ENCODE measurements at places on chromosomes 4 and X.

DNA sequence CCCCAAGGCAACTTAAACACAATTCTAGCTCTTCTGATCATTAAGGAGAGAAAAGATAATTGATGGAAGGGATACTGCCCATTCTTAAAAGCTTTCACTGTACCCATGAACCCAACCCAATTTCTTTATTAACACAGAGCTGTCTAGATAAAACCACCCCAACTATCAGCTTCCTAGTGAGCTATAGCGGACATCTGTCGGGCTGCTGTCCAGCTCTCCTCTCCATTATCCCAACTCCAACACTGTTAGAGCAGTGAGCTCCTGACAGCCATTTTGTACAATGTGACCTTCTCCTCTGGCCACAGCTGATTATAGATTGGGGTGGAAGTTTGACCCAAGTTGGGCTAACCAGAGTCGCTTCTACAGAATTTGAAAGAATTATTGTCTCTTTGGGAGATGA, 66.1 kb downstream of the HADH start:
- no peak for DNase-seq

GRCh38 chr4:23369331-23369730, 520.5 kb downstream of the PPARGC1A start:
- DNase-seq = no peak

- no peak for DNase-seq
These were observed at the start of gene NDP for GRCh38 chrX:43973249-43974099. TSS of gene NDP (minus strand) at chrX:43973390. CDS start at chrX:43958645, 14,745 bp downstream.

DNA sequence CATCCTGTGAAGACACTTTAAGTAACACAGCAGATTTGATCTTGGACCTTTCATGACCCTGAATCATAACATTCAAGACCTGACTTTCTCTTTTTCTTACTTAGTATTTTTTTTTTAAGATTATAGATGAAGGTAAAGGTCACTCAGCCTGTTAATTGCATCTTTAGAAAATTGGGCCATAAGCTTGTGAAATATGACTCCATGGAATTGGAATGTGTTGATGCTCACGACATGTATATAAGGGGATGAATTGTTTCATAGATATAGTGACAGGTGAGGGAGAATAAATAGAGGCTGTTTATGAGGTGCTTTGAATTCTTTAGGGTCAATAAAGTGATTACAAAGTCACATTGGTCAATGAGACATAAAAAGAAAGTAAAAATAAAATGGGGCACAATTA, 27.7 kb upstream of the HS3ST1 start:
- no peak for DNase-seq

- no peak for DNase-seq
These were observed 110.0 kb upstream of the EDNRA start for GRCh38 chr4:147370881-147371280.

- no peak for DNase-seq
These were observed 21.0 kb downstream of the COL4A6 start for GRCh38 chrX:108417257-108417656.

GRCh38 chr4:87377816-87378215, 13.2 kb downstream of the HSD17B11 start:
- no peak for DNase-seq

GRCh38 chr4:114384629-114385028, 214.0 kb upstream of the UGT8 start:
- DNase-seq = no peak

DNA sequence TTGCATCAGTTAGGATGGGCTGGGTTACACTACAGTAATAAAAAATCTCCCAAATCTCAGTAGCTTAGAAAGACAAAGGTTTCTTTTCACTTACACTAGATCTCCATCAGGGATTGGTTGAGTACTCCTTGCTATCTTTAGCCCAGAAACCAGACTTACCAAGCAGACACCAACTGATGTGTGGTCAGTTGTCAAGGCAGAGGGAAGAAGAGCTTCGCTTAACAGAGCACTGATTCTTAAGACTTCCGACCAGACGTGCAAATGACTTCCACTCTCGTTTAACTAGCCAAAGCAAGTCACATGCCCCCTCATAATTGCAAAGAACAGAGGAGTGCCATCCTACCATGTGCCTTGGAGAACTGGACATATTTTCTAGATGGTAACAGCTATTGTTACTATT, 5.7 kb upstream of the ZNF518B start:
- no peak for DNase-seq

- DNase-seq = no peak
These were observed 34.1 kb upstream of the MXD4 start for GRCh38 chr4:2295900-2296442.

DNA sequence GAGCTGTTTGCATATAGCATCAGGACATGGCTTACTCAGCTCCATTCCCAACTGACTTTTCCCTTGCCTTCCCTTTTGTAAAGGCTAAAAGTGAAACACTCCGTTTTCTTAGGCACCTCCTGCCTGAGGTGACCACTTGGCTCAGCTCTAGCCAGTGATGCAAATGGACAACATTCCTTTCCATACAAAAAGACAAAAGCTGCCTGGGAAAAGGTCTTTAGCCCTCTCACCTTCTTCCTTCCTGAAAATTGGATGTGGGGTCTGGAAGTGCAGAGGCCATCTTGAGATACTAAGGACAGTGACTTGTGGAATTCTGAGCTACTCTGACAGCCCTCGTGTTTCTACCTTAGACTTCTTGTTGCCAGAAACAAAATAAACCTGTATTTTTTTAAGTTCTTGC, 27.7 kb upstream of the SFRP2 start:
- DNase-seq = no peak

GRCh38 chr4:168076989-168077725, 15.2 kb upstream of the ANXA10 start:
- no peak for DNase-seq

- DNase-seq = no peak
These were observed 102.7 kb downstream of the UCHL1 start for GRCh38 chr4:41359422-41359775.

DNA sequence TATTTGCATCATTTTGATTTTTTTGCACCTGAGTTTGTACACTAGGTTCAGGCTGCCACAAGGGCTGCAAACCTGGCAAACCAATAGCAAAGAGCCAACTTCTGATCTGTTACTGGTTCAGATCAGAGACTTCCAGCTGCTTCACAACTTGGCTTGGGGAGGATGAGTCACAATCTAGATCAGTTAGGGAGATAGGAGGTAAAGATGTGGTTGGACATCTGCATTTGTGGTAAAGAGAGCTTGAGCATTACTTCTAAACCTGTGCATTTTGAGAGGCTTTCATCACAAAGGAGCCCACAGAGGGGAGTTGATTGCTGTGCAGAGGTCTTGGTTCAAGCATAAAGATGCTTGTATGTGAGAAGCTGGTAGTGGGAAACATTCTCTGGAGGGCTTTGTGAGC, 34.5 kb downstream of the LINC00632 start:
- no peak for DNase-seq

DNA sequence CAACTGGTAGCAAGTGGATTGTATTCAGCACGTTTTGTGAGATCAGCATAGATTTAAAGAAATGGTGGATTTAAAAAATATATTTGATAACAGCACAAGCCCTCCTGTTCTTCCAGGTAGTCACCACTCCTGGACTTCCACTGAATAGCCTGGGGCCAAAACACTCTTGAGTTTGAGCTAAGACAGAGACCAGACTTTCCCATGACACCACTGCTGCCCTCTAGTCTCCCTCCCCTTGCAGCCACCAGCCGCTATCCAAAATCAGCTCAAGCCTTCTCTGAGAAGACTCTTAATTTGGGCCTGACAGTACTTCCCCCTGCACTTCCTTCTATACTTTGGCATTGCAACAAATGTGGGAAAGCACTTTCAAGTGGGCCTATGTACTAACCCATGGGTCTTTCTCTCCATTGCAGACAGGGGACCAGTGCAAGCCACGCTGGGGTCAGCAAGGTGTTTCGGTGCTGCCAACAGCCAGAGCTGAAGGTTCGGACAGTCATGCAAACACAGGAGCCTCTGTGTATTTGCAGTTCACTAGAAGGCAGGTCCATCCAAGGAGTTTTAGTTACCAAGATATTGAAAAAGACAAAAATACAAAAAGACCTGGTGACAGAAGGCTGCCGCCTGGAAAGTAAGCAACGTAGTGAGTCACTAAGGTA, 40.5 kb upstream of the KLHL13 start:
- DNase-seq = no peak

GRCh38 chr4:2024683-2025082, 15.9 kb upstream of the NELFA start:
- no peak for DNase-seq

- DNase-seq = no peak
These were observed 229.3 kb downstream of the ANKRD50 start for GRCh38 chr4:124483048-124483906.

DNA sequence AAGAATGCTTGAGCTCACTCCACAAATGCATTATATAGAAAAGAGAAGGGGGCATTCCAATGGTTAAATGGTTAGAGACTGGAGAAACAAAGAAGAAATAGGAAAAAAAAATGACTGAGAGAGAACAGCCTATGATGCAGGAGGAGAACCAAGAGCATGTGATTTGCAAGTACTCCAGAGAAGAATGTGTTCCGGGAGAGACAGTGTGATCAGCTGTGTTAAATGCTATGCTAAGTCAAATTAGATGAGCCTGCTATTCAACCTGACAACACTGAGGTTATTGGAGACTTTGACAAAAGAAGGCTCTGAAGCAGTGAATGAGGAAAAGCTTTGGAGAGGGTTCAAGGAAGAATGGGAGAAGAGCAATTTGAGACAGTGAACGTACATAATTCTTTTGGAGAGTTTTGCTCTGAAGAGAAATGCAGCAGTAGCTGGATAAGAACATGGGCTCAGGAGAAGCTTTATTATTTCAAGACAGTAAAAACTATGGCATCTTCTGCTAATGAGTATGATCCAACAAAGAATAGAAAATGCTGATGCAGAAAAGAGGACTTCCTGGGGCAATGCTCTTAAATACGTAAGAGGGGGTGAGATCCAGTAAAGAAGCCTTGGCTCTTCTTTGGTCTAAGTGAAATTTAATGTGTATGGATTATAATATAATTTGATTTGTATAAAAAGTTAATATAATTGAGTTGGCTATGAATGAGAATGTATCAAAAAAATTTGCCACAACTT, 66.3 kb downstream of the PPP3CA start:
- no peak for DNase-seq

DNA sequence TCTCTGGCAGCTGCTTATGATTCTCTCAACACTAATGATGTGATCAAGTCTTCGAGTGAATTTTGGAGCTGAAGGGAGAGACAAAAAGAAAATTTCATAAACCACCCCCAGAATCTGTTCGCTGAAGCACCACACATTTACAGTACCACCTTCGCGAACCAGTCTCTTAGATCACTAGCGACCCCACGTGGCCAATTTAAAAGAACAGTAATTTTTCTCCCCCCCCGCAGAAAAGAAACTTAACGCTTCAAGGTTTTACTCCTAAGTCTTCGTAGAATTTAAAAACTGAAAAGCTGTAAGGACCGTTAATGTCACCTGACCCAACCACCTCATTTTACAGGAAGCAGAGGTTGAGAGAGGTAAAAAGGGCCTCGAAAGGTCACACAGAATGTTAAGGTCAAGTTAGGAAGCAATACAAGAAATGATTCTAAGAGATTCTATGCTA, 187.5 kb downstream of the QDPR start:
- DNase-seq = peak; percentile 30

GRCh38 chrX:23902419-23902818, 5.3 kb downstream of the APOO start:
- no peak for DNase-seq

- DNase-seq = no peak
These were observed 151.7 kb upstream of the CXCL13 start for GRCh38 chr4:77453911-77454310.

- DNase-seq = no peak
These were observed 160.3 kb downstream of the CFAP299 start for GRCh38 chr4:80495865-80496264.

DNA sequence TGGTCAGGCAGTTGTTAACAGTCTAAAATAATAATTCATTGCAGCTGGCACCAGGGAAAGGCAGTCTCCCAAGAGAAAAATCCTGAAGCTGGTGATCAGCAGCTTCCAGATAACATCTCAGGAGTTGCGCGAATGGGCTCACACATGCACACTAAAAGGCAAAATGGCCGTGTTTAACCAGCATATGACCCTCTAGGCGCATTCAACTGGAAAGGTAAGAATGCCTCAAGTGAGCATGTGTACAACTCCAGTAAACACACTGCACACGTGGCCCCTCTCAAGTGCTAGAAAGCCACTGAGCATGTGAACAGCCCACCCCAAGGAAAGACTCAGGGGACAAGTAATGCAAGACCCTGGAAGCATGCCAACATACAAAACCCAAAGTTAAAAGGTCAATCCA, 33.1 kb downstream of the STPG2 start:
- no peak for DNase-seq

- no peak for DNase-seq
These were observed 78.8 kb downstream of the RLIM start for GRCh38 chrX:74535408-74536151.

- DNase-seq = no peak
These were observed 64.0 kb upstream of the PGM2 start for GRCh38 chr4:37762294-37762990.

DNA sequence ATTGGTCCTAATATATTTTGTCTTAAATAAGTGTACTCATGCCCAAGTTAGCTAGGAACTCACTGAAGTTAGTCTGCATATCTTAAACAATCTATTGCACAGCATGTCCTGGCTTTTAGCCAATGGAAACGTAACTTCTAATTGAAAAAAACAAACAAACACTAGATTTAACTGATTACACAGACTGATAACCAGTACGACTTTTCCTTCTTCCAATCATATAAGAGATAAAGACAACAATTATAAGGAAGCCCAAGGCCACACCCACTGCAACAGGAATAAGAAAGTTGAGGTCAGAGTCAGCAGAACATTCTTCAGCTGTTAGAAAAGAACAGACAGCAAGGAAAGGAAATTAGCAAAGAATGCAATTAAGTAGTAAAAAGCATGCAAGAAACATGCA, 40.8 kb downstream of the LAMP2 start:
- DNase-seq = no peak

DNA sequence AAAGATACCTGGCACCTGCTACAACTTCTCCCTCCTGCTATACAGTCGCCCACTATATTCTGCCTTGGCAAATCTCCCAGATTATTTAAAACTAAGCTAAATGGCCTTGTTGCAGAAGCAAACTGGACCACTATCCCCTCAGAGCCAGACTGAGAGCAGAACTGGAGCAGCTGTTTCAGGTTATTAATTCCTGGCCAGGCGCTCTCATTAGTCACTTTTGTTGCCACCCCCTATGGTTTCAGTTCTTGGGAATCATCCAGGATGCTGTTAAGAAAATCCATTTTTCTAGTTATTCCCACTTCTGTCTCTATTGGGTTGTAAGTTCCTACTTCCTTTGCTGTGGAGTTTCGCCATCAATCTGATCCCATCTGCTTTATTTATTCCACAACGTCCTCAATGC, 30.1 kb downstream of the ADGRA3 start:
- DNase-seq = no peak

DNA sequence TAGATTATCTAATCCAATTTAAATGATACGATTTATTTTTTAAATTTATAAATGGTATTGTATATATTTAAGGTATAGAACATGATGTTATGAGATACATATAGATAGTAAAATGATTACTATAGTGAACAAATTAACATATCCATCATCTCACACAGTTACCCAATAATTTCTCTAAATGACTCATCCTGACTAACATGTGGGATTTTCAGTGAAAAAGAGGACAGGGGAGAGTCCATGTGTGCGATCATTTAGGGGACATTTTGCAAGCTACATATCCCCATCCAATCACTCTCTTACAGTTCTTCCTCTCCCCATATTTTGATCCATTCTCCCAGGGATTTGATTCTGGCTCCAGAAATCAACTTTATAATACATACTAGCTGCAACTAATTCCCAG, 88.2 kb downstream of the ABCB7 start:
- no peak for DNase-seq

- DNase-seq = no peak
These were observed 14.7 kb downstream of the DHX15 start for GRCh38 chr4:24569662-24570061.

All from stimulated activated CD4-positive, alpha-beta T cell treated with anti-CD3 and anti-CD28 coated beads, Interleukin-1b, Interleukin-23, amount 100 ng/mL, for 1 hour (primary cell).